ENCODE measurements at places on chromosomes 4 and X. TPM values are rescaled to one million over a fixed set of nuclear protein-coding genes. Genes with fewer than 3 reads are reported as not detected.

UGT2A1 gene
- not detected for total RNA-seq

HMGN5 gene
- total RNA-seq: 5.2 TPM

TMSB15B gene
- total RNA-seq: 6.8 TPM

SULT1B1 gene
- not detected for total RNA-seq

EBP gene
- total RNA-seq: 126 TPM

CC2D2A gene
- 15.8 TPM for total RNA-seq

UXT gene
- total RNA-seq: 64.5 TPM

SPOCK3 gene
- total RNA-seq: 1.6 TPM

NAT8L gene
- 7.7 TPM for total RNA-seq

COL25A1 gene
- 5.6 TPM for total RNA-seq

PRRG3 gene
- 10.6 TPM for total RNA-seq

PCDH10 gene
- total RNA-seq: 4.0 TPM

MPP1 gene
- 27.2 TPM for total RNA-seq

PLP2 gene
- total RNA-seq: 3.4 TPM

GLRA3 gene
- total RNA-seq: not detected

AR gene
- 13.4 TPM for total RNA-seq

SOX3 gene
- 23.3 TPM for total RNA-seq

GPR34 gene
- total RNA-seq: not detected

MMAA gene
- total RNA-seq: 5.9 TPM

SLC34A2 gene
- 0.80 TPM for total RNA-seq

GAB3 gene
- total RNA-seq: 0.50 TPM

ATP7A gene
- 2.5 TPM for total RNA-seq

MAOA gene
- 5.2 TPM for total RNA-seq

MAGEA2B gene
- 0.42 TPM for total RNA-seq

NONO gene
- 656 TPM for total RNA-seq

HMX1 gene
- total RNA-seq: 0.69 TPM

PTPN13 gene
- total RNA-seq: 49.9 TPM

SPANXA2 gene
- not detected for total RNA-seq

FREM3 gene
- total RNA-seq: 0.07 TPM

ABCG2 gene
- total RNA-seq: 10.6 TPM

ENAM gene
- not detected for total RNA-seq

SH3TC1 gene
- total RNA-seq: 0.07 TPM

ZNF732 gene
- total RNA-seq: 41.6 TPM

SYP gene
- total RNA-seq: 9.1 TPM

CCDC110 gene
- total RNA-seq: 5.4 TPM

FRG2 gene
- not detected for total RNA-seq

ZNF157 gene
- 1.5 TPM for total RNA-seq
